ENCODE measurements at places on chromosomes 6 and 20.

DNA sequence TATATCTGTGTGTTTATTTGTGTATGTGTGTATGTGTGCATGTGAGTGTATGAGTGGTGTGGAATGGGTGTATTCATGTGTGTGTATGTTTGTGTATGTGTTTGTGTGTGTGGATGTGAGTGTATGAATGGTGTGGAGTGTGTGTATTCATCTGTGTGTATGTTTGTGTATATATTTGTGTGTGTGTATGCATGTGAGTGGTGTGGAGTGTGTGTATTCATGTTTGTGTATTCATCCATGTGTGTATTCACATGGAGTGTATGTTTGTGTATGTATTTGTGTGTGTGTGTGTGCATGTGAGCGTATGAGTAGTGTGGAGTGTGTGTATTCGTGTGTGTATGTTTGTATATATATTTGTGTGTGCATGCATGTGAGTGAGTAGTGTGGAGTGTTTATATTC is 66.6 kb downstream of the PPP1R14C start:
- no peak for DNase-seq

DNA sequence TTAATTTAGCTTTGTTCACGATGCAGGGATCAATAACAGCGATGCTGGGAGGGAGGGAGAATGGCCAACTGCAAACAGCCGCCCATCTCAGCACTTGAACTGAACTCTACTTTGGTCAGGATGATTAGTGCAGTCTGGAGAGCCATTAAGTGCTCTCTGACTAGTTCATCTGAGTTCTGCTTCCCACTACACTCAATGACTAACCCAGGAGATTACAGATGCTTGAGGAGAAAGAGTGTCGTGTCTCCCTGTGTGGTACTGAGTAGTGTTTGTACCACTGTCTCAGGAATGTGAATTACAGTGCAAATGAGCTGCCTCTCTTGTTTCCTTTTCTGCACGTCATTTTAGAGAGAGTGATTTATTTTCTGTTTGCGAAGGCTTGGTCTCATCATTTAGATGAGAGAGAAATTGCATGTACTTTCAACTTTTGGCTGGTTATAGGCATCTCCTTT is 23.5 kb downstream of the CARMIL1 start:
- no peak for DNase-seq

DNA sequence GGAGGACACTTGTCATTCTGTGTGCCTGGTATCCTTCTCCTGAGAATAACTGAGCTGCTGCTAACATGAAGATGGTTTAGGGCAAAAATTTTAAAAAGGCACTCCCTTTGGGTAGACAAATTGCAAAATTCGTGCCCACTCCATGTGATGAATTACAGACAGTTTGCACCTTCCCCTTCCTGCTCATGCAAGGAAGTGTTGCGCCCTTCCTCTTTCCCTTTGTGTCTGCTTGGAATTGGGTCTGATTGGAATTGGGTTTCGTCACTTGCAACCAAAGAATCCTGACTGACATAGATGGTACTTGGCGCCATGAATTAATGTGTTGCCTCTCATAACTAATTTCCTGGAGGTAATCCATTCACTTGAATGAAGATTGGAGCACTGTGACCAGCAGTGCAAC is 62.3 kb upstream of the SHLD1 start:
- DNase-seq: no peak

- no peak for DNase-seq
Observed at GRCh38 chr6:16651871-16652270, 109.4 kb downstream of the ATXN1 start.

GRCh38 chr6:18530201-18530600 is 143.1 kb downstream of the RNF144B start:
- no peak for DNase-seq

GRCh38 chr20:1816384-1817381 is 78.5 kb upstream of the SIRPA start:
- DNase-seq: no peak

- DNase-seq: no peak
Observed at GRCh38 chr6:1309366-1309765, 2.5 kb upstream of the FOXQ1 start.

DNA sequence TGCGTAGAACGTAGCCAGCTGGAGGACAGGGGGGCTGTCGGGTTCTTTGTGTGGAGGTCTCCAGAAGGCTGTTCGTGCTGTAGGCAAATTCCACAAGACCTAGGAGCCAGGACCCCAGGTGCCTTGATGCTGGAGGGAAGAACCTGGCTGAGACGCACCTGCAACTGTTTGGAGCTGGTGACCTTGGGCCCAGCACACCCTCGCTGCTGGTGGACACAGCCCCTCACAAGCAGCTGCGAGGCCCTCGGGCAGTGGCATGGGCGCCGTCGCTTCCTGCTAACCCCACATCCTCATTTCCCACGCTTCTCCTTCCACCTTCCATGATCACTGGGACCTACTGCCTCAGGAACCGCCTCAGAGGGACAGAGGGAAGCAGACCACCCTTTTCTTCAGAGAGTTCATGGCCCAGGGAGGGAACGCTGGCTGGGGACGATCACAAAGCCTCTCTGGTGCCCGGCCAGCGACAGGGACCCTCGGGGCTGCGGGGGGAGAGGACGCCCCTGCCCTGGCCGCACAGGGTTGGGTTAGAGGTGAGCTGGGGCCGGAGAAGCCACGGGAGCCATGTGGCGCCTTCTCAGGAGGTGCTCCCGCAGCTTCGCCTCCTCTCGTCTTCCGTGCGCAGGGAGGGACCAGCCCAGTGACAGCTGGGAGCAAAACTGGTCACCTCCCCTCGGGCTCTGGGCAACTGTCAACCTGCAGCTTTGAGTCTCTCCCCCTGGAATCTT is 18.4 kb downstream of the DLL1 start:
- DNase-seq: no peak

DNA sequence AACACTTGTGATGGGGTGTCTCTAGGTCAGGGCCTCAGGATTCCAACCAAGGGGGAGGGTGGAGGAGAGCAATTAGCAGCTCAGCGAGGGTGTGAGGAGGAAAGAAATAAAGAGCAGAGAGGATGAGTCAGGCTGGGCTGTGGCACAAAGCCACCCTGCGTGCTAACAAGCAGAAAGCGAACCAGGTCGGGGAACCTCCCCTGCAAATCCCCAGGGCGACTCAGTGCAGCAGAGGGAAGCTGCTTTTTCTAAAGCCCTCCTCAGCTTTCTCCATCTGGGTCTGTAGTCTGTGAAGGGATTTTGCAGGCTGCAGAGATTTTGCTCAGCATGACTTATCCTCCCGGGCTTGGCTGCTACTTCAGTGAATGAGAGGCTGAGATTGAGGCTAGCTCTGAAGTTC is 6.6 kb upstream of the SPO11 start:
- no peak for DNase-seq

- DNase-seq: no peak
Observed at GRCh38 chr6:98844244-98845210, 10.2 kb downstream of the POU3F2 start.

- no peak for DNase-seq
Observed at GRCh38 chr20:41938353-41938752, 320.2 kb upstream of the CHD6 start.

DNA sequence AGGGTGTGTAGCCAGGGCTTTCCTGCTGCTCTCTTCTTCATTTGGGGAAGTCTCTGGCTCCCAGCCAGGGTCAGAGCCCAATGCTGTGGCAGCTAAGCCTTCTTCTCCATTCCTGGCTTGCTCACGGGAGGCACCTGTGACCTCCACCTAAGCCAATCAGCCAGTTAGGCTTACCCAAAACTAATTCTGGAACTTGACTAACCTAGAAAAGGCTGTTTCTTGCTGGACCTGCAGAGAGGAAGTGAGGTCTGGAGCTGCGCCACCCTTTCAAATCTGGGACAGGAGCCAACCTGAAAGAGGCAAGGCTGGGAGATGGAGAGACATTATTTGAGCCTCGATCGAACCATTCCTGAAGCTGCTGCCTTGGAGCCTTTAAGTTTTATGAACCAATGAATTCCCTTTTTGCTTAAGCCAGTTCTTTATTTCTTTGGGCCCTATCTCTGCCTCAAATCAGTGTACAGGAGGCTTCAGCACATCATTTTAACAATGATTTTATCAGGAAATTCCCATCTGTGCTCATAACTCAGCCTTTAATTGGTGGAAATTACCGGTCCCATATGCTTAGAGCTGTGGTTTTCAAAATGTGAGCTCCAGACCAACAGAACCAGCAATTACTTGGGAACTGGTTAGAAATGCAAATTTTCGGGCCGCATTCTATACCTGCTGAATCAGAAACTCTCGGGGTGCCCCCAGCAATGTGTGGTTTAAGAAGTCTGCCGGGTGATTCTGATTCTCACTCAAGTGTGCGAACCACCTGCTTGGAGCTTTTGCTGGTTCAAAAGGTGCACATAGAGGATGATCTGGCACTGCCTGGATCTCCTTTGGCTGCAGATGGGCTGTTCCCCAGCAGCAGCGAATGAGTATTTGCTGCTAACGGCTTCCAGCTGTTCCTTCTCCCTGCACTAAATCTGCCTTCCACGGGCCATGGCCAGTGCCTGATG is 97.4 kb upstream of the RNF24 start:
- no peak for DNase-seq

DNA sequence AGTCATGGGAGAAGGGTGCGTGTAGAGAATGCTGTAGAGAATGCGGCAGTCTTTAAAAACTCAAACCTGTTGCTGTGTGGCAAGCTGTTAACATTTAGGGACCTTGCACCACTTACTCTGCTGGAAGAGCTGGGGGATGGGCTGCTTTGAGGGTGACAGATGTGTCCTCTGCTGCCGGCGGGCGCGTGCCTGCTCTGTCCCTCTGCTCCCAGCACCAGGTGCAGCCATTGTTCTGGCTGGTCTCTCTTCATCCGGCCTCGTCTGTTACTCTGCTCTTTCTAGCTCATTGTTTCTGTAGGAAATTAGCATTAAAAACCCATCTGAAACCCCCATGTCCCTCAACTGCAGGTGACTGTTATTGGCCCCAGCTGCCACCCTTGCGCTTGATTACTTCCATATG is 78.5 kb downstream of the CBFA2T2 start:
- no peak for DNase-seq

- DNase-seq: peak; percentile 5
Observed at GRCh38 chr20:41167481-41168253, 30.3 kb downstream of the PLCG1 start.

- no peak for DNase-seq
Observed at GRCh38 chr6:139919107-139920026, 544.9 kb upstream of the CITED2 start.

DNA sequence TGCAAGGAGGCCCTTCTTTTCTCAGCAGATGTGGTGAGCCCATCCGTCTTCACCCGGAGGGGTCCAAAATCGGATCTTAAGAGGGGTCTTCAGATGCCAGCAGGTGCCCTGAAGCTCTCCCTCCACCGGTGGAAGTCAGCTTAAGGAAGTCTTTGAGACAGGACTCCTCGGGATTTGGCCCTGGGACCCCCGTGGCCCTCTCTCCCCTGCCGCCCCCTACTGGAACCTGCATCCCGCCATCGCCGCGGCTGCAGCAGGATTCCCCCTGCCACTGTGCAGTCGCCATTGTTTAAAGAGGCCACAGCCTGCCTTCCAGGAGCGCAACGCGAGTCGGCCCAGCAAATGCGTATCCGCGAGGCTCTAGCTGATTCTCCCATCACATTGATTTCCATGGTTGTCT is 292.5 kb upstream of the ZNF337 start:
- no peak for DNase-seq
